ENCODE measurements at places on chromosomes 3 and 15.

- DNase-seq, result no peak
Measured at GRCh38 chr3:71701251-71701762, 23.9 kb downstream of the EIF4E3 start.

DNA sequence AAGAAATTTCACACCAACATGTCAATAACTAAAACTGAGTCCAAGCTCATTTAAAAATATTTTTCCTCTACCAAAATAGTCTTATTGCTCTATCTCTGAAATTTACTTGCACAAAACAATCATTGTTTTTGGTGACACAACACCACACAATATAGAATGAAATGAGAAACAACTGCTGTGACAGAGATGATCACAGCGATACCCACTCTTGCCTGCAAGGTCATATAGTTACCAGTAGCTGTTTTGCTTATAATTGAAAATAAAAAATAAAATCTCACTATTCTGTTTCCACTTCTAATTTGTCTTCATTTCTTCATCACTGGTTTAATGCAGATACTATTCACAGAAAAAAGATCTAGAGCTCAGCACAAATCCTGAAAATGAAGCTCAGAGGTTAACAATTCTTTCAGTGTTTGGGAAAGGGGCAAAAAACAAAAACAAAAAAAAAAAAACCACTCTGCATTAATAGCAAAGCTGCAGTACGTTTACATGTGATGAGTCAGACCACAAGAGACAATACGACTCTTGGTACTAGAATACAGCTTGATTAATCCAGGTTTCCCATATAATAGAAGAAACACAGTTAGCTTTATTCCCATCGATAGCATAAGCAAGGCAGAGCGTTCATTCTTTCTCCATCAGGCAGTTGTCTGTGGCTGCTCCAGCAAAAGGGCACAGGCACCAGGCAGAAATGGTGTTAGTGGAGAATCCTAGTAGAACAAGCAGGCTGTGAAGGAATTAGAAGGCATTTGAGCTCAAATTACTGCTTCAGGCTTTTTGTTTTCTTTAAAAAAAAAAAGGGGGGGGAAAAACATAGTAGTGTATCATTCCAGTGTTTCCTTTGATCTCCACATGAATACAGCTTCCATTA, 773 bp downstream of the ANKRD28 start:
- DNase-seq, result no peak

DNA sequence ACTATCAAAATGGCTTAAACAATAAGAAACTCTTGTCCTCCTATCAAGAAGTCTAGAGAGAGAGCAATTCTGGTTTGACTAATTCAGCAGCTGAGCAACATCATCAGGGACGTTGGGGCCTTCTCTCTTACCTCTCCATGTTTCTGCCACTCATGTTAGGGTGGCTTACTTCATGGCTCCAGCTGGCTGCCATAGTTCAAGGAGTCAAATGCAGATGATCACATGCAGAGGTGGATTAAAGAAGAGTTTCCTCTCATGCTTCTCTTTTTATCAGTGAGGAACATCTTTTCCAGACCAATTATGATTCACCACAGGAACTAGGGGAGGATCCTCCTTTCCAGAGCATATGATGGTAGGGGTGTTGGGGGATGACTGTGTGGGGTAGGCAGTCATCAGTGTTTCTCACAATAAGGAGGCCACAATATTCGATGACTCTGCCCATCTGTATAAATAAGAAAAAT, 45.5 kb downstream of the NEK11 start:
- no peak for DNase-seq

- no peak for DNase-seq
Measured at GRCh38 chr15:25789616-25789999, 73.5 kb downstream of the ATP10A start.

- DNase-seq, result peak; percentile 21
Measured at GRCh38 chr3:69425249-69425648, 39.4 kb upstream of the FRMD4B start.

GRCh38 chr3:133804896-133805295, 719 bp upstream of the SRPRB start:
- no peak for DNase-seq

DNA sequence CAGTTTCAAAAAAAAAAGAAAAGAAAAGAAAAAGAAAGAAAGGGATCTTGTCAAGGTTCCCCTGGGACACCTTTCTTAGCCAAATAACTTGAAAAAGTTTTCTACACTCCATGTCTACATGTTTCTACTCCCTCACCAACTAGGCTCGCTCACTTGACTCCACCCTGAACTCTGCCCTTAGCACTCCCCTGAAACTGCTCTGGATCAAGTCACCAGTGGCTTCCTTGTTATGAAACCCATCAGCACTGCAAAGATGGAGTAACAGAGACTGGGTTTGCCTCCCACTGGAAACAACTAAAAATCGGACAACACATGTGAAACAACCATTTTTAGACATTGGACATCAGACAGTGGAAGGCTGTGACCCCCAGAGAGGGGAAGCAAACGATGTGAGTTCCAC, 36.8 kb downstream of the TMEM40 start:
- no peak for DNase-seq

GRCh38 chr3:156300371-156300770, 180.0 kb downstream of the KCNAB1 start:
- DNase-seq, result no peak

DNA sequence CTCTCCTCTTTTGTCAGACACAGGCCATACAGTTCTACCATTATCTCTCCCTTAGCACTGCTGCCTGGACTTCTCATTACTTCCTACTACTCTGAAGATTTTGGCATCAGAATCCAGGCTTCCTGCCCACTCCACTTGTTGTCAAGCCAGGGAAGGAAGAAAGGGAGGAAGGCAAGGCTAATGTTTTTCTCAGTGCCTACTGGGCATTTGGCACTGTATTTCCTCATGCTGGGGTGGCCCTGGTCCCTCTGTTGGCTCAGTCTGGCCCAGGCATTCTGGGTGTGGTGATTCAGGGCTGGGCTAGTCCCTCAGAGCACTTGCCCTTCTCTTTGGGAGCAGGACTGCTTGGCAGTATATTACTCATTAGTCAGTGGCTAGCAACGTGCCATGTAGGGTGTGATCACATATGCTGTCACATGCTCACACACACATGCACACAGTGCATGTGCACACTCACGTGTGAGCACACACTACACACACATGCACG, 52.9 kb downstream of the BSN start:
- DNase-seq, result no peak

- DNase-seq, result no peak
Measured at GRCh38 chr3:38152609-38153008, 12.7 kb upstream of the OXSR1 start.

GRCh38 chr3:58041826-58042324, 33.7 kb downstream of the FLNB start:
- no peak for DNase-seq

- DNase-seq, result no peak
Measured at GRCh38 chr3:150691414-150692040, 12.2 kb downstream of the ERICH6 start.

- DNase-seq, result no peak
Measured at GRCh38 chr15:50318697-50319096, 36.3 kb downstream of the GABPB1 start.

- no peak for DNase-seq
Measured at GRCh38 chr3:178010306-178010705, 525.9 kb upstream of the KCNMB2 start.

DNA sequence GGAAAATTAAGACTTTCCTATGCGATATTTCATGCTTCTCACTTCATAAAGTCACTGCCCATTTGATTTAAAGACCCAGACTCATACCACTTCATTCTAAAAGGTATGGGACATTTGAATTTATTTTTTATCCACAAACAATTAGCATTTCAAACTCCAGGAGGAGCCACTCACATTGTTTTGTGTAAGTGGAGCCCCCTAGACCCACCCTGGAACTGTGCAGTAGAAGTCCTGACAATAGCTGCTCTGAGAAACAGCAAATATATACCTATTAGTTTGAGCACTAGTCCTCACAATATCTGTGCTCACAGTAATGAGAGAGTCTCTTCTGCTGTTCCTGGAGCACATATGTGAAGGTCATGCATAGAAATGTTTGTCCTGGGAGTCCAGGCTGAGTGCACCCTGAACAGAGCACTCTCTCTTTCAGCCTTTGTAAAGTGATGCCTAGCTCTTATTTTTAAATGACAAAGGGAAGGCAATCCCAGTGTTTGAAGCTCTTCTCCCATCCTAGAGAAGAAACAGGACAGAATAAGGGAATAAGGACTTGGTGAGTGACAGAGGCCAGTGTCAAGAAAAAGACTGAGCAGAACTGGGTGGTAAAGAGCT, 127.5 kb upstream of the STRIT1 start:
- DNase-seq, result no peak

- DNase-seq, result peak; percentile 41
Measured at GRCh38 chr3:40387001-40387894, at the start of gene ENTPD3. TSS of gene ENTPD3 (plus strand) at chr3:40387184. CDS start at chr3:40388058, 874 bp downstream.

GRCh38 chr15:89797678-89798201, 16.9 kb downstream of the ANPEP start:
- no peak for DNase-seq

DNA sequence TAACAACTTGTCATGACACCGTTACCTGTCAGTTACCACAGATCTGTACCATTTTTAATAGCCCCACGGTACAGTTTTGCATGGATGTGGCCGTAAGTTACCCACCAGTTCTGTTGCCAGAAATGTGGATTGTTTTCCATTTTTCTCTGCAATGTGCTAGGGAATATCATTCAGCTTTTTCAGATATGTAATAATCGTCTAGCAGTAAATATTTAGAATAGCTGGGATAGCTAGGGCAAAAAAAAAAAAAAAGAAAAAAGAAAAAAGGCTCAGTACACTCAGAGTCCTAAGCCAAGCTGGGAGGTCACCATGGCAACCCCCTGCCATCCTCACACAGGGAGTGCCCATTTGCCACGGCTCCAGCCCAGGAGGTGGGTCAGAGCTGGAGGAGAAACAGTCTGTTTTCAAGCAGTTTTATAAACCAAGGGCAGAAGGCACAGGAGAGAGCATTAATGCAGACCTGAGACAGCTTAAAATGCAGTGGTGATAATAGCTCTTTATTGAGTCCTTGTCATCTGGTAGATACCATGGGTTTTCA, 25.2 kb downstream of the PAQR5 start:
- DNase-seq, result no peak

GRCh38 chr15:38461066-38461833, 7.3 kb downstream of the FAM98B start:
- DNase-seq, result no peak

DNA sequence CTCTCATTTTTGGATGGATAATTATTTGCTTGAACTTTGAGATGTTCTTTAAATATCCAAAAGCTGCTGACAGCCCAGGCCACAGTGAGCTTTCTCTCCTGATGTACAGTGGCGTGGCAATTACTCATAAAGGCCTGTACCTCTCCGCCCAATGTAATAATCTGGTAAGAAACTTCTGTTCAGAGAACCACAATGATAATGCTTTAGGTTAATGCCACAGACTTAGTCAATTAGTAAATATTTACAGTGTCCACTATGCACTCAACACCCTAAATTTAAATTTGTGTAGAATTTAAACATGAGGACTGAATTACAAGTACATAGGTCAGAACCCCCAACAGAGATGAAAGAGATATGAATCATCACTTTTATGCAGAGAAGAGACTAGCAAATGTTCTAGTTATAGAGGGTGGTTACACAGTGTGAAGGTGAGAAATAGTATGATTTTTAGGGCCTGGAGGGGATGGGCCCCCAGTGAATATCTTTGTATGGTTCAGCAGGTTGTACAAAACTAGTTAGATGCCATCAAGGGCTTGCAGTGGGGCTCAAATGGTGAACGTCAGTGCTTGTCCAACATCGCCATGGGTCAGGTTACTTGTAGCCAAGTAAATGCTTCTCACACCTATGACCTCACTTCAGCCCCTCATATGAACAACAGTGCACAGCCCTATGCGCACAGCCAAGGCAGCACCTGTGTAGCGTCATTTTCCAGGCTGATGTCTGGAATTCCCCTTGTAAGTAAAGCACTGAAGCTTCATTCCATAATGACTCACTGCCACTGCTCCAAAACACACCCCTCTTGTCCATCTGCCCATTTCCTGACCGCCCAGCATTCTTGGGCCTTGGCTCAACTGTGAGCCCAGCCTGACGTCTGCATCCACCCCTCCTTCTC, 13.3 kb downstream of the ABHD2 start:
- no peak for DNase-seq

DNA sequence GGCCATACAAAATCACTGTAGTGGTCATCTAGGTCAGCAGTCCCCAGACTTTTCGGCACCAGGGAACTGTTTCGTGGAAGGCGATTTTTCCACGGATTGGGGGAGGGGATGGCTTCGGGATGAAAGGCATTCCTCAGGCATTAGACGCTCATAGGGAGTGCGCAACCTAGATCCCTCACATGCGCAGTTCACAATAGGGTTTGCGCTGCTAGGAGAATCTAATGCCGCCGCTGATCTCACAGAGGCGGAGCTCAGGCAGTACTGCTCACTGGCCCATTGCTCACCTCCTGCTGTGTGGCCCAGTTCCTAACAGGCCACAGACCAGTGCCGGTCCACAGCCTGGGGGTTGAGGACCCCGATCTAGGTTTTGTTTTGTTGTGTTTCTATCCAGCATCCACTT, 200.1 kb downstream of the SLC9A9 start:
- no peak for DNase-seq

GRCh38 chr15:43735416-43735815, 10.8 kb upstream of the PDIA3 start:
- DNase-seq, result no peak

DNA sequence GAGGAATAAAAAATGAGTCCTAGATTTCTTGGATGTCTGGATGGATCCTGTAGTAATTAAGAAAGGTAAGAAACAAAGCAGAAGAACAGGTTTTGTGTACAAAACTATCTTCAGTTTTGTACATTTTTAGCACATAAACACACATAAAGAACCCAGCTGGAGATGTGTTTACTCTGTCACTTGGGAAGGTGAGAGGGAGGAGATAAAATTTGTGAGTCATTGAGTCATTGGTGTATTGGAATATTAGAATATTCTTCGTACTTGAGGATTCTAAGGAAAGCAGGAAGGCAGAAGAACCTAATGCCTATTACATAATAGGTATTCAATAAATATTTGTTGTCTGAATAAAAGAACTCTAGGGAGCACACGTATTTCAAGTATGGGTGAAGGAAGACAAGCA, 17.4 kb downstream of the APPL1 start:
- no peak for DNase-seq

- DNase-seq, result no peak
Measured at GRCh38 chr3:160477750-160478149, 28.2 kb upstream of the TRIM59 start.

GRCh38 chr3:25863416-25863959, 73.6 kb downstream of the OXSM start:
- no peak for DNase-seq

- no peak for DNase-seq
Measured at GRCh38 chr3:141073580-141073979, 22.4 kb downstream of the SPSB4 start.

DNA sequence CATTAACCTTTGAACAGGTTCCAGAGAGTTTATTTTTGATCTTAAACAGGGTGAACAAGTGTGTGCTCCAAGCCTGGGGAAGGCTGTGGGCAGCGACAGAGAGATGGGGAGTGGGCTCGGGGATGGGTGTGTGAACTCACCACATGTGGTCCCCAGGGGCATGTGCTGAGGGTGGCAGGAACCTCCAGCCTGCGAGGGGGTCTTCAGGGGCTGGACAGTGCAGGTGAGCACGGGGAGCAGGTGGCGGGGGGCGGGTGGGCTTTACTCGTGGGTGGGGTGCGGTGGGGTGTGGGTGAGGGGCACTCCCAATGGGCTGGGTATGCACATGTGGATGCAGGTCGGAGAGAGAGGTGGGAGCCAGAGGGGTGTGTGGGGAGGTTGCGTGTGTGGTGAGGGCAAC, 9.6 kb upstream of the NTRK3 start:
- DNase-seq, result no peak

Measured in activated naive CD8-positive, alpha-beta T cell treated with anti-CD3 and anti-CD28 coated beads for 36 hours (primary cell).